ENCODE measurements at places on chromosomes 7 and 10.
A peak's percentile ranks its signal among the peaks of the same experiment; 100 is the strongest.

DNA sequence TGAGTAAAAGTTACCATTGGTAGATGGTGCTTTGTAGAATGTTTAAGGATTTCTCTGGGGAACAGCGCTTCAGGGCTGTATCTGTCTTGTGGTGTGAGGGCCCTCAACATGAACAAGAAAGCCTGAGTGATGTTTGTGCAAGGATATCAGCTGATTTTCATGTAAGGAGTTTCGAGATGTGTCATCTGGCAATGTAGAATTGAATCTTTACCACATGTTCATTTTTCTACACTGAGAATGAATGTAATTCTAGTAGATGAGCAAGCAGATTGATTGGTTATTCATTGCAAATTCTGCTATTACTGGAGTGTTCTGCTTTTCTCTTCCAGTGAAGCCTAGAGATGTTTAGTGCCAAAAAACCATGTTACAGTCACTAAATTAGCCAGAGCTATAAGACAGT lies 87.7 kb downstream of the ST7 start:
- DNase-seq = no peak

DNA sequence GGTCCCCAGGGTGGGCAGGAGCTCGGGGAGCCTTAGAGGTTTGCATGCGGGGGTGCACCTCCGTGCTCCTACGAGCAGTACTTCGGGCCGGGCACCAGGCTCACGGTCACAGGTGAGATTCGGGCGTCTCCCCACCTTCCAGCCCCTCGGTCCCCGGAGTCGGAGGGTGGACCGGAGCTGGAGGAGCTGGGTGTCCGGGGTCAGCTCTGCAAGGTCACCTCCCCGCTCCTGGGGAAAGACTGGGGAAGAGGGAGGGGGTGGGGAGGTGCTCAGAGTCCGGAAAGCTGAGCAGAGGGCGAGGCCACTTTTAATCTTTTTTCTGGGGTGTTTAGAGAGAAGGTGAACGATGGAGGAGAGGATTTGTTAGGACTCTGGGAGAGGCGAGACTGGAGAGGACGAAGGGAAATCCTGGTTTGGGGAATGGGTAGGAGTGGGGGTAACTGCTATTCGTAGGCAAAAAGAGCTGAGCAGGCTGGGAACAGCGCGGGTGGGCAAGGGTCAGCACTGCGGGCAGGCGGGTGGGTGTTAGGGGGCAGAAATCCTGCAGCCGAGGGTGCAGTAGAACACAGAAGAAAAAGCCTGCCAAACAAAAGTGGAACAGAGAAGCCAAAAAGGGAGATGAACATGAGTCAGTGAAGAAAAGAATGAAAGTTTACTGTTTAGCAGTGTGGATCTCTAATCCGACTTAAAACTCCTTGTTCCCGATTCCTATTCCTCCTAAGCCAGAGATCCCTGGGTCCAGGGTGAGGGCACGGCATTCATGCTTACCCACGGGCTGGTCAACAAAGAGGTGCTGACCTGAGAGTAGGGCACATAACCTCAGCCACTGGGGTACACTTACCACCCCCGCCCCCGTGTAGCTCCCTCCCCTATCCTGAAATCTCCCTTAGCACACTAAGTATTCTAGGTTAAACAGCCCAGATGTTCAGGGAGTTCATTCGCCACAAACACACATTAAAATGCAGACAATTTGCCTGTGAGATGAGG lies 26.9 kb downstream of the PRSS2 start:
- DNase-seq = no peak

DNA sequence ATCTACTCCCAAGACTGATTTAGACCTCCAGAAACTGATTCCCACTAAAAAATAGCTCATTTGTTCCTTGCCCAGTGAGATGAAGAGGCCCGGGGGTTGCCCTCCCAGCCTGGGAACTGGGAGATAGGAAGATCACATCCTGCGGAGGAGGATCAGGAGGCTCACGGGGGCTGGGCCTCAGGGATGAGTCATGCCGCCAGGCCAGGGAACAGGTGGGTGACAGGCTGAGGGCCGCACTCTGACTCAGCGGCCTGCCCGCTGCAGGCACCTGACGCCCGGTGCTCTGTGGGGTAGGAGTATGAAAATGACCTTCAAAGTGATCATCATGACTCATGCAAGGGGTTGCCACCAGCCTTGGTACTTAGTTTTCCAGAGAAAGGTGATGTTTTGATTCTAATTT lies 104.5 kb upstream of the ZPBP start:
- no peak for DNase-seq

DNA sequence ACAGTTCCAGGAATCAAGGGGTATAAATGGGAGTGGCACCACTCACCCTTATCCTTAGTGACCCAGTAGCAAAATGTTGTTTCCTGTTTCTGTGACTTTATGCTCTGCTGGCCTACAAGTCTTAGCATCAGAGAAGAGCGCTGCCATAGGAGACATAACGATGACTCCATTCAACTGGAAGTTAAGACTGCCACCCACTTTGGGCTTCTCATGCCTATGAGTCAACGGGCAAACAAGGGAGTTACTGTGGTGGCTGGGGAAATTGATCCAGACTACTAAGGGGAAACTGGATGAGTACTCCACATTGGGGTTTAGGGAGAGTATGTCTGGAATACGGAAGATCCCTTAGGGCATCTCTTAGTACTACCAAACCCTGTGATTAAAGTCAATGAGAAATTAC lies 40.6 kb upstream of the PIK3CG start:
- no peak for DNase-seq

- peak; percentile 28 for DNase-seq
Observed at GRCh38 chr10:110820321-110820814, 51.4 kb upstream of the PDCD4 start.
